Activated T-cell treated with anti-CD3 and anti-CD28 coated beads for 48 hours (primary cell): ENCODE measurements at places on chromosomes 1 and 21.

DNA sequence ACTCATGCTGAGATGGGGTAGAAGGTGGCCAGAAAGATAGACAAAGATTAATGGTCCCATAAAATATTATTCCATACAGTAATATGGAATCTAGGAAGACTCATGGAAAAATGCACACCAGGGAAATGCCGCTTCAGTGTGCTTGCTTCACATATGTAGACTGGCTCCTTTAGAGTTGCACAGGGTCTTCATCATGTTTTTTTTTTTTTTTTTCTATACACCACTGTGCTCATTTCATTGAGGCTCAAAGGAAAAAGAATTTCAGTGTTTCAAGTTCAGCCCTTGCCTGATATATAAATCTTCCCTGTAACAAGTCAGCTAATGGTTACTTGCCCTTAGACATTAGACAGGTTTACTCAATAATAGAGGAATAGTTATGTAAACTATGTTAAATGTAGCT lies 33.2 kb downstream of the KCNK2 start:
- no peak for DNase-seq

DNA sequence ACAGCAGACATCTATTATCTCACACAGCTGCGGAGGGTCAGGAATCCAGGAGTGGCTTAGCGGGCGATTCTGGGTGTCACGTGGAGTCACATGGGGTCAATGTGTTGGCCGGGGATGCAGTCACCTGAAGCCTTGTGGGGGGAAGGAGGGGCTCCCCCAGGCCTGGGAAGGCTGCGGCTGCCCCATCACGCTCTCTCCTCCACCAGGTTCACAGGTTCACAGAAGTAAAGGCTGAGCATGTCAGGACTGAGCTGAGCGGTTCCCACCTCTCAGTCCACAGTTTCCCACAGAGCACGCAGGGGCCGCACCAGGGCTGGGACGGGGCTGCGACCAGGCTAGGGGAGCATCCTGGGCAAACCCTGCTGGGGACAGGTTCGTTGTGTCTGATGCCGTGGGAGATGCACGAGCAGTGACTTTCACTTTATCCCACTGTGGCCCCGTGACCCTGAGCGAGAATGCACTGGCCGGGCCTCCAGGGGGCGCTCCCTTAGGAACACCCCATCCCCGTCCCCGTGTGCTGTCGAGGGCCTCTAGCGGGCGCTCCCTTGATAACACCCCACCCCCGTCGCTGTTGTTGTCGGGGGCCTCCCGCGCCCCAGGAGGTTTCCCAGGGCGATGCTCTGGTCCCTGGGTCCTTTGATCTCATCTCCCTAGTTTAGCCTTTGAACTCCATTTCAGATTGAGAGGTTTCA lies 73.2 kb upstream of the TRAPPC10 start:
- peak; percentile 86 for DNase-seq

DNA sequence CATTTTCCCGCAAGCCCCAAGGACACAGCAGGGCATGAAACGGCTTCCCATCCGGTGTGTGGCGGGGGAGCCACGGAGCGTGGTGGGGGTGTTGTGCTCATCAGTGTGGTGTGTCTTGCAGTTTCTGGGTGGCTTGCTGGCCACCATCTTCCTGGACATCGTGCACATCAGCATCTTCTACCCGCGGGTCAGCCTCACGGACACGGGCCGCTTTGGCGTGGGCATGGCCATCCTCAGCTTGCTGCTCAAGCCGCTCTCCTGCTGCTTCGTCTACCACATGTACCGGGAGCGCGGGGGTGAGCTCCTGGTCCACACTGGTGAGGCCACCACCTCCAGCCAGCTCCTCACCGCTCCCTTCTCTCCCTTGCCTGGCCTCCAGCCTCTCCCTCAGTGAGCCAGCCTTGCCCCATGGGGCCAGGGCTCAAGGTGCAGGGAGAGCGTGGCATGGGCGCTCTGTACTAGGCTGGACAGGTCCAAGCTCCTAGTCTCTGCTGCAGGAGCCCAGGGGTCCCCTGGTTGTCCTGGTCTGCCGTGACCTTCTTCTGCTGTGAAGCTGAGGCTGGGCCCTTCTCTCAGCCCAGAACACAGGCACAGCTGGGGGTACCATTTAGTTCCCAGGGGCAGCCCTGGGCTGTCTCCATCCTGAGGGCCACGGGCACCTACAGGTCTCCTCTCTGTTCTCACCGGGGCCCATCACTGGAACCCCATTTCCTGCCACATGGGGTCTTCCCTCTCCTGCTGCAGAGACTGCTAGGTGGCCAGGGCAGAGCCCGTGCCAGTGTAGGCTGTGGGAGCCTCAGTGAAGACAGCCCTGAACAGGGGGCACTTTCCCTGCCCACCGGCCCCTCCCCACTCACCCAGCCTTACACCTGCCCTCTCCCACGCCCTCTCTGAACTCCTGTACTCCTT lies 12.6 kb downstream of the AGTRAP start:
- no peak for DNase-seq

DNA sequence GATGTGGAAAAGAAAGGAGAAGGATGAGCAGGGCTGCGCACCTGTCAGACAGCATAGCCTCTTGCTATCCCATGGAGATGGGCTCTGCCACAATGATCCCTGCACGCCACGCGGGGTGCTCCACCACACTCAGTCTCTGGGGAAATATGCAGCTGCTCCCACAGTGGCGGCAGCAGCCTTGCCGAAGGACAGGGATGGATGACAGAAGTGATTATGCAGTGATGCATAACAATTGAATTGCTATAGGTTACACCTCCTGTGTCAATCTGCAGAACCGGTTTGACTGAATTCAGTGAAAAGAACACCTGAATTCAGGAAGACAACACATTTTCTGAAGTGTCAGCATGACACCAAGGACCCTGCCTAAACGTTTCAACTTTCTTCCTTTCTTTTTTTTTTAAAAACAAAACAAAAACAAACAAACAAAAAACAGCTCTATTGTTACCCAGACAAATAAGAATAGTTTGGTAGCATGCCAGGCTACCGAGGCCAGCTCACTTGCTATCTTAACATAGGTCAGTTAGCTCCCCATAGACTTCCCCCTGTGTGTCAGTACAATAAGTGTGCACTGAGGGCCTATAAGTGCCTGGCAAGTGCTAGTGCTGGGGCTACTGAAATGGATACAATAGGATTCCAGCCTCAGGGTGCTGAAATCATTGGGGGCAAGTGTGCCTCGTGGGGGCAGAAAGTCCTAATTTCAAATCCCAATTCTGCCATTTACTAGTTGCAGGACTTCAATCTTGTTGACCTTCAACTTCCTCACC lies 127.6 kb upstream of the LMO4 start:
- DNase-seq, result no peak

DNA sequence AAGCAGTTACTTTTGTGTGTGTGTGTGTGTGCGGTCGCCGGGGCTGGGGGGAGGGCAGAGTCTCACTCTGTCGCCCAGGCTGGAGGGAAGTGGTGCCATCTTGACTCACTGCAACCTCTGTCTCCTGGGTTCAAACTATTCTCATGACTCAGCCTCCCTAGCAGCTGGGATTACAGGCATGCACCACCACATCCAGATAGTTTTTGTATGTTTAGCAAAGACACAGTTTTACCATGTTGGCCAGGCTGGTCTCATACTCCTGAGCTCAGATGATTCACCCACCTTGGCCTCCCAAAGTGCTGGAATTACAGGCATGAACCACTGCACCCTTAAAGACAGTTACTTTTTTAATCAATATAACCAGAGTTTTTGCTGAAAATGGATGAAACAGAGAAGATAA lies 207.0 kb downstream of the PTPRC start:
- DNase-seq, result no peak

GRCh38 chr1:22845398-22845935 lies 127.2 kb downstream of the LACTBL1 start:
- no peak for DNase-seq

GRCh38 chr1:179591592-179592580 lies at the start of gene TDRD5:
Gene TDRD5 (plus strand): TSS chr1:179591832. CDS start chr1:179592616, 784 bp downstream.
- no peak for DNase-seq

- no peak for DNase-seq
Observed at GRCh38 chr1:37484325-37485051, 10.1 kb downstream of the ZC3H12A start.

- no peak for DNase-seq
Observed at GRCh38 chr1:199449221-199449620, 578.3 kb upstream of the NR5A2 start.

DNA sequence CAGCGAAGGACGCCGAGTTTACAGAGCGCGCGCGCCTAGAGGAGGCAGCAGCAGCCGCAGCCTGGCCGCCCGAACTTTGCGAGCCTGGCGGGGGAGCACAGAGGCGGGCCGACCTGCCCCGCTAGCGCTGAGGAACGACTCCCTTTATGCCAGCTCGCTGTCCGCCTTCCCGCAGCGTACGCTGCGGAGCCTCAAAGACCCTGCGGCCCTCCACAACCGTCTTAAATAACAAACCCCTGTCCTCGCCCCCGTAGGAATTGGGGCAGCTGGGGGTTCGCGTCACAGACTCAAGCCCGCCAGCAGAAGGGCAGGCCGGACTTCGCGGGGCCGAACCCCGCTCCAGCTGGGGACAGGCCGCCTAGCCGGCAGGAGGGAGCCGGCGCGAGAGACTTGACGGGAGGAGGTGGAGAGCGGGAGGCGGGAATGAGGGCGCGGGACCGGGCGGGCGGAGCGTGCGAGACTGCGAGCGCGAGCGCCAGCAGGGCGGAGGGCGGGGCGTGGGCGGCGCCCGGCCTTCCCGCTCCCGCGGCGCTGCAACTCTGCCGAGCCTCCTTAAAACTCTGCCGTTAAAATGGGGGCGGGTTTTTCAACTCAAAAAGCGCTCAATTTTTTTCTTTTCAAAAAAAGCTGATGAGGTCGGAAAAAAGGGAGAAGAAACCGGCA lies 1.8 kb upstream of the CDKN2C start:
- DNase-seq, result peak; percentile 75

DNA sequence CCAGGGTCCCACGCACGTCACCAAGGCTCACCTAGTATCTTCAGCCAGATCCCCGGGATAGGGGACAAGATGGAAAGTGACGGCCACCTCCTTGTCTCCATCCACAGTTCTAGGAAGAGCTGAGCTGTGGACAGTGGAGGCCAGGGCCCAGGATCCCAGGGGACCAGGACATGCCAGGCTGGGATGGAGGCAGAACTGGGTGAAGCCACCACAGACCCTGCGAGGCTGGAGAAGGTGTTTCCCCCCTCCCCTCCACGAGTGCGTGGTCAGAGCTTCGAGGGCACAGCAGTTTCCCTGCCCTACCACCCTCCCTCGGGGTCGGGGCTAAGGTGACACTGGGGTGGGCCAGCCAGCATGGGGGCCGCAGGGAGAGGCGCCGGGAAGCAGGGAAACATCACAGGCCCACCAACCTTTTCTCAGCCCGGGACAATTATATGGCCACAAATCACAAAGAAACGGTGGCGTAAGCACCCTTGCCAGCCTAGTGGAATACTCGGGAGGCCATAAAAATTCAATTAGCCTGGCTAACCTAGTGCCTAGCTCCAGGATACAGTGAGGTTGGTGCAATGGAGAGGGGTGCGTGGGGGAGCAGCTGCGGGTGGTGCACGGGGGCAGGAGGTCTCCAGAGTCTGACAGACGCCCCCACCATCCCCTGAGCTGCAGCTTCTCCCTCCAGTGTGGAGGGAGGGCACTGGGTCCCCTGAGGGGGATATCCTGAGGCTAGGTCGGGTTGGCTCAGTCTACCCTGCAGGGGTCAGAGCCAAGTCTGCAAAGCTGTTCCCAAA lies 13.4 kb downstream of the DRAXIN start:
- DNase-seq, result no peak

- DNase-seq, result no peak
Observed at GRCh38 chr1:182622901-182623528, 18.8 kb upstream of the RGS16 start.

- peak; percentile 19 for DNase-seq
Observed at GRCh38 chr1:239386453-239387303, at the start of gene CHRM3. Gene CHRM3 (plus strand): TSS chr1:239386568. CDS start chr1:239907452, 520,884 bp downstream.

- DNase-seq, result no peak
Observed at GRCh38 chr1:145959957-145960467, 2.2 kb upstream of the LIX1L start.
